ENCODE measurements at places on chromosomes 7 and 10. TPM values are rescaled to one million over a fixed set of nuclear protein-coding genes. Genes with fewer than 3 reads are reported as not detected.

The GRM3 gene
- total RNA-seq, result not detected

The HOXA5 gene
- total RNA-seq, result not detected

The CFAP43 gene
- not detected for total RNA-seq

The DRGX gene
- total RNA-seq, result not detected
